ENCODE measurements at places on chromosomes 6 and 20. TPM values are rescaled to one million over a fixed set of nuclear protein-coding genes. Genes with fewer than 3 reads are reported as not detected.

DNA sequence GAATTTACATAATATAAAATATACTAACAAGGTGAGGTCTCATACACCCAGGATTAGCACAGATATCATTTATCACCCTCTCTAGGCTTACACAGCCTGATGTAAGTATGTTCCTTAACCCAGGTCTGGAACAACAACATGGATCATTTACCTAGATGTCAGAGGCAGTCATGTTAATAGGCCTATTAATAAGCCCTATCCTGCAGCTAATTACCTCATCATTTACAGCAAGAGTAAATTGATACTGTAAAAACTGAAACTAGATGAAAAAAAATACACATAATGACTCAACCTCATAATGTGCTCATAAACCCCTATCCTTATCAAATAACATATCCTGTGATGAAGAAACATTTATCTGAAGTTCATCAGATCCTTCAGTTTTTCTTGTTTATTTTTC is 334.3 kb upstream of the MANEA start:
- no peak overlapping the region for H3K4me3 ChIP-seq
- no peak overlapping the region for H3K27ac ChIP-seq
- no peak for DNase-seq
- H3K27me3 ChIP-seq = no peaks in the 10 kb centered on the region
- no peaks in the 10 kb centered on the region for H3K4me1 ChIP-seq

GRCh38 chr6:34816635-34817301 is 24.9 kb downstream of the BLTP3A start:
- DNase-seq = no peak
- no peaks in the 10 kb centered on the region for H3K27me3 ChIP-seq
- H3K4me3 ChIP-seq = no peak overlapping the region
- no peaks in the 10 kb centered on the region for H3K36me3 ChIP-seq
- H3K27ac ChIP-seq = peak overlapping the region; percentile 21
- peaks cover 19% of the 10 kb centered on the region for H3K4me1 ChIP-seq

- no peak overlapping the region for H3K4me3 ChIP-seq
- no peaks in the 10 kb centered on the region for H3K27me3 ChIP-seq
- no peak for DNase-seq
Measured at GRCh38 chr6:8054276-8054675, 9.9 kb downstream of the BLOC1S5 start.

GRCh38 chr20:37396416-37397075 is 50.6 kb downstream of the SRC start:
- H3K4me3 ChIP-seq = no peak overlapping the region
- H3K36me3 ChIP-seq = no peaks in the 10 kb centered on the region
- no peaks in the 10 kb centered on the region for H3K4me1 ChIP-seq
- H3K27me3 ChIP-seq = no peaks in the 10 kb centered on the region
- no peak overlapping the region for H3K27ac ChIP-seq
- DNase-seq = no peak

DNA sequence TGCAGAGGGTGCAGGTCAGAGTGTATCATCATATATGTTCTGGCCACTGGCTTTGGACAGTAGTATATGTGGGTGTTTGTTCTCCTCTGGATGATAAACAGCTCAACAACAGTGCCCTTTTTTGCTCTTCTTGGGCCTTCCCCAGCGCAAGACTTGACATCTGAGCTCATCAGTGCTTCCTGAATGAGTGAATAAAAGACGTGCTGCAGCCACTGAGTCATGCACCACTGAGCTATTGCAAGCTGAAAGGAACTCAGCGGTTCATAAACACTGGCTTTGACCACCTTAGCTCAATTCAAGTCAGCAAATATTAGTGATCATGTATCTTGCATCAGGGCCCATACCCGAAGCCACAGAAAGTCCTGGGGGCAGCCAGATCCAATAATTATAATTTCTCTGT is 105.3 kb upstream of the KCNG1 start:
- H3K4me3 ChIP-seq = no peak overlapping the region
- H3K27ac ChIP-seq = no peak overlapping the region
- no peaks in the 10 kb centered on the region for H3K36me3 ChIP-seq
- no peak for DNase-seq

DNA sequence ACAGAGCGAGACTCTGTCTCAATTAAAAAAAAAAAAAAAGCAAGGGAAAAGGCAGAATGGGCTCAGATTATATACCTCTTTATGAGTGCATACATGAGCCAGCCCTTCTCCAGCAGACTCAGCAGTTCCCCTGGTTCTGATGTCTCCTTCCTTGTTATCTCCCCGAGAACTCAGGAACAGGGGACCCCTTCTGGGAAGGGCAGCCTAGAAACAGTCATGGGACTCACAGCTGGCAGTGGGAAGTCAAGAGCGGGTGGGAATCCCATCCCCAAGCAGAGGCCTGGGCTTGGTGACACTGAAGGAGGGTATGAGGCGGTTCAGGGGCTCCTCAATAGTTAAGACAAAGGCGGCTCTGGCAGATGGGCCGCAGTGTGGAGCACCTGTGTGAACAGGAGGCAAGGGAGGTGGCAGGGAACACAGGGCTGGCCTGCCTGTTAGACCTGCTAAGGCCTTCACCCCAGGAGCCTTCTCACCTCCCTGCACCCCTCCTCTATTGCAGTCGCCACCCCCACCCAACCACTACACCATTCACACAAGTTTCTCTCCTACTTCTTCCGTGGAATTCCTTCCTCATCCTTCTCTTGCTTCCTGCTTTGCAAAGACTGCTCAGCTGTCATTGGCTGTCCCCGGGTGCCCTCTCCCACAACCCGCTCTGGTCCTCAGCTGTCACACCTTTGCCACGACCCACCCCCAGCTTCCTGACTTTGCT is 29.7 kb upstream of the MDFI start:
- no peak for DNase-seq
- H3K27ac ChIP-seq = no peak overlapping the region
- no peaks in the 10 kb centered on the region for H3K36me3 ChIP-seq
- H3K4me3 ChIP-seq = no peak overlapping the region
- H3K4me1 ChIP-seq = no peaks in the 10 kb centered on the region

- H3K4me3 ChIP-seq = peak overlapping the region; percentile 54
- peaks cover 34% of the 10 kb centered on the region for H3K4me1 ChIP-seq
- no peak for DNase-seq
- peak overlapping the region; percentile 91 for H3K27ac ChIP-seq
- no peaks in the 10 kb centered on the region for H3K27me3 ChIP-seq
Measured at GRCh38 chr6:134287859-134288537, 29.9 kb downstream of the SGK1 start.

GRCh38 chr20:36528875-36529417 is 12.4 kb upstream of the MYL9 start:
- no peaks in the 10 kb centered on the region for H3K36me3 ChIP-seq
- DNase-seq = no peak
- no peaks in the 10 kb centered on the region for H3K27me3 ChIP-seq
- no peak overlapping the region for H3K27ac ChIP-seq
- no peak overlapping the region for H3K4me3 ChIP-seq

GRCh38 chr6:150228072-150228733 is 85.4 kb downstream of the PPP1R14C start:
- DNase-seq = no peak
- H3K4me1 ChIP-seq = peaks cover 2% of the 10 kb centered on the region
- H3K27ac ChIP-seq = no peak overlapping the region
- H3K4me3 ChIP-seq = no peak overlapping the region
- no peaks in the 10 kb centered on the region for H3K36me3 ChIP-seq
- H3K27me3 ChIP-seq = peaks cover 48% of the 10 kb centered on the region

- DNase-seq = no peak
- H3K27ac ChIP-seq = no peak overlapping the region
- no peak overlapping the region for H3K4me3 ChIP-seq
- no peaks in the 10 kb centered on the region for H3K4me1 ChIP-seq
Measured at GRCh38 chr6:1372690-1373089, 16.7 kb upstream of the FOXF2 start.

DNA sequence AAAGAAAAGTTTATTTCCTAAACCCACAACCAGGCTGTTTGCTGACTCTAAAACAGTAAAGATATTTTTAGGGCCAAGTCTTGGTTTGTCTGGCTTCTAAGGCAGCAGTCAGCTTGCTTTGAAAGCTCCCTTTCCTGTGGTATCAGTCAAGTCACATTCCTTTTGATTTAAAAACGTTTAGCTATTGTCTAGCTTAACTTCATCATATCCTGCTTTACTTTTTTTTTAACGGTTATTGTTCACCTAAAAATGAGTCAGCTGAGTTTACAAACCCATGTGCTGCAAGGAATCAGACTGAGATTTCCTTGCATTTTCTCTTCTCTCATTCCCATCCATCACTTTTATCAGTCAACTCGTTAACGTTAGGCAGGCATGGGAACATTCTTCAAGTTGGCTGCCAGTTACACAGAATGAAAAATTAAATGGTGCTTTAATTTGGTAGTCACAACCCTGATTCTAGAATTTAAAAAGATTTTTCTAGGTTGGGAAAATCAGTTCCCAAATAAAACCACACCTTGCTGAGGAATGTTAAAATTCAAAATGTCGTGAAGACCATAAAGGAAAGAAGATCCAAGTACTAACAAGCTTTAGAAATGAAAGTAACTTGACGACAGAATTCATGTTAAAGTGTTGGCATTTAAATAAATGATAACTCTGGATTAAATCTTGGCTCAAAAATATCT is 45.9 kb downstream of the ELOVL5 start:
- no peak for DNase-seq
- H3K36me3 ChIP-seq = peaks cover 12% of the 10 kb centered on the region
- no peaks in the 10 kb centered on the region for H3K27me3 ChIP-seq
- peak overlapping the region; percentile 48 for H3K4me3 ChIP-seq
- peak overlapping the region; percentile 43 for H3K27ac ChIP-seq
- H3K4me1 ChIP-seq = peaks cover 68% of the 10 kb centered on the region

GRCh38 chr6:7121700-7122241 is 14.0 kb downstream of the RREB1 start:
- H3K36me3 ChIP-seq = peaks cover 41% of the 10 kb centered on the region
- no peak overlapping the region for H3K27ac ChIP-seq
- H3K4me1 ChIP-seq = peaks cover 37% of the 10 kb centered on the region
- DNase-seq = no peak
- H3K27me3 ChIP-seq = no peaks in the 10 kb centered on the region
- no peak overlapping the region for H3K4me3 ChIP-seq

DNA sequence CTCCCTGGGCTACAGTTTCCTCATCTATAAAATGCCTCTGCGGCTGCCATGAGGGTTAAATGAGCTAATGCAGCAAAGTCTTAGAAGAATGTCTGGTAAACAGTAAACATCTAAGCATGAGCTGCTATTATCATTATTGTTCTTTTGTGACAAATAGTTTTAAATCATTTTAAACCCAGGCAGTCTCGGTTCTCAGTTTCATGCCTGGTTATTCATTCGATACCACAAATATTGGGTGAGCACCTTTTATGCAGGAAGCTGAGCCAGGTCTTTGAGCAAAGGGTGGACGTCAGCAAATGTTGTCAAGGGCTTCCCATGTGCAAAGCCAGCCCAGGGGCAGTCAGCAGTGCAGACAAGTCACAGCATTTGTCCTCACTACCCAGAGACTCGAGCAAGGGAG is 128.7 kb downstream of the NFATC2 start:
- no peak overlapping the region for H3K4me3 ChIP-seq
- no peak for DNase-seq
- H3K4me1 ChIP-seq = peaks cover 45% of the 10 kb centered on the region
- no peaks in the 10 kb centered on the region for H3K27me3 ChIP-seq
- peaks cover 39% of the 10 kb centered on the region for H3K36me3 ChIP-seq

DNA sequence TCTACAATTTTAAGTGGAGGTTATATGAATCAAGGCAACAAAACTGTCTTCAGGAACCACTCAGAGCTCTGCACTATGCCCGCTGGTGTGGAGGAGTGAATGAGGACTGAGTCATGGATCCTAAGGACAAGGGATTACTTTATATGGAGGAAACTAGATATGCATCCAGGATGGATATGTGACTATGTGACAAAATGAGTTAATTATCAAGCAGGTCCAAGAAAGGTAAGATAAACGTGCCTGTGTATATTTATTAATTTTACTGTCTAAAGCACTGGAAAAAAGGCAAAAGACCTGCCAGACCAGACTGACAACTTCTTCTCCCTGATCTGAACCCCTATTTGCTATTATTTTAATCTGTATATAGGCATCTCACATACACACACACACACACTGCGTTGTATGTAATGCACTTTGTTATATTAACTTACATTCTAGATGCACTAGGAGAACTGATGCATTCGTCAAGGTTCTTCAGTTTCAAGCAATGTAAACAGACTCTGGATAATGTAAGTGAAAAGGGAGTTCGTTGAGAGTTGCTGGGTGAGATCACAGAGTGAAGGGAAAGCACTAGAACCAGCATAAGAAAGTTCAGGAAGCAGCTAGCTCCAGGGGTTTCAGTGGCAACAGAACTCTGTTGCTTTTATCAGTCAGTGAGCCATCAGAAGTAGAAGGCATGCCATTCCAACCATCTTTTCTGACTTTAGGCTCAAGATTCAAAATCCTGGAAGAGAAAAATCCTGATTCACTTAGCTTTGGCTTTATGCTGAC is 26.4 kb upstream of the ADGRG6 start:
- H3K27ac ChIP-seq = no peak overlapping the region
- no peaks in the 10 kb centered on the region for H3K4me1 ChIP-seq
- H3K27me3 ChIP-seq = peaks cover 5% of the 10 kb centered on the region
- no peak for DNase-seq
- H3K36me3 ChIP-seq = no peaks in the 10 kb centered on the region

DNA sequence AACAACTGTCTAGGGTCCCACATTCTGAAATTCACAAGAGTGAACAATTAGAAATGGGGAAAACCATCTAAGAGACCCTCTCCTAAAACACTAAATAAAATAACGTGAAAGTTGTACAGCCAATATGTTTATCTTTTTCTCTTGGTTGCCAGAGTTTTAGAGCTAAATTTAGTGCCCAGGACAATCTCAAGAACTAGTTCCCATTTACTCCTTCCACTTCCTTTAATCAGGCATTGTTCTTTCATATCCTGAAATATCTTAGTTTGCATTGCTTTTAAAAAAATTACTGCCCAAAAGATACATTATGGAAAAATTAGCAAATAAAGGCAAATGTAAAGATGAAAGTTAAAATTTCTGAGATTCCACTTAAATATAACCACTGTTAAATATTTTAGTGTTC is 33.1 kb upstream of the UBR2 start:
- no peaks in the 10 kb centered on the region for H3K4me1 ChIP-seq
- no peak overlapping the region for H3K27ac ChIP-seq
- no peak for DNase-seq
- H3K36me3 ChIP-seq = no peaks in the 10 kb centered on the region
- H3K27me3 ChIP-seq = no peaks in the 10 kb centered on the region

GRCh38 chr6:18028332-18028731 is 40.9 kb upstream of the KIF13A start:
- no peak overlapping the region for H3K4me3 ChIP-seq
- H3K27ac ChIP-seq = no peak overlapping the region
- peaks cover 11% of the 10 kb centered on the region for H3K27me3 ChIP-seq
- no peak for DNase-seq

The TSPYL4 gene
- 15.1 TPM for total RNA-seq

The FBXO5 gene
- 52.6 TPM for total RNA-seq

The NFATC2 gene
- total RNA-seq = 31.0 TPM

The MYH7B gene
- 0.30 TPM for total RNA-seq

The PRSS35 gene
- not detected for total RNA-seq

The LRRN4 gene
- not detected for total RNA-seq

The GPX5 gene
- not detected for total RNA-seq

The SNAP91 gene
- not detected for total RNA-seq

The PPIL6 gene
- total RNA-seq = 0.60 TPM
